ENCODE measurements at places on chromosomes 12 and 14. TPM values are rescaled to one million over a fixed set of nuclear protein-coding genes. Genes with fewer than 3 reads are reported as not detected.
A peak's percentile ranks its signal among the peaks of the same experiment; 100 is the strongest.

GRCh38 chr12:109729801-109730200, 16.2 kb downstream of the FAM222A start:
- no peak for DNase-seq

DNA sequence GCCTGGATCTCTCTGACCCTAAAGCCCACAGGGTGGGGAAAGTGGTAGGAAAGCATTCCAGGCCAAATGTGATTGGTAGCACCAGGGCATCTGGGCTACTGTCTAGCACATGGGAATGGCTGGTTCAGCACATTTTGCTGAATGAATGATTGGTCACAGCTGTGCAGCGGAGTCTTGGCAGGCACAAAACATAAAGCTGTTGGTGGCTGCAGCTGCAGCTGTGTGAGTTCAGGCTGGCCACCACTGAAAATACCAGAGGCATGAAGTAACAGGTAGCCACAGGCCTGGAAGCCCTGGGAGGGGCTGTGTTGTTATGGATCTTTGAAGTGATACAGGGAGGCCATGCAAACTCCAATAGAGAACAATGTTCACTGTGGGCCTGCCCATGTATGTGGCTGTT, 72.7 kb downstream of the MYRFL start:
- DNase-seq: peak; percentile 86

LEMD3 gene
- 17.9 TPM for total RNA-seq

DNA sequence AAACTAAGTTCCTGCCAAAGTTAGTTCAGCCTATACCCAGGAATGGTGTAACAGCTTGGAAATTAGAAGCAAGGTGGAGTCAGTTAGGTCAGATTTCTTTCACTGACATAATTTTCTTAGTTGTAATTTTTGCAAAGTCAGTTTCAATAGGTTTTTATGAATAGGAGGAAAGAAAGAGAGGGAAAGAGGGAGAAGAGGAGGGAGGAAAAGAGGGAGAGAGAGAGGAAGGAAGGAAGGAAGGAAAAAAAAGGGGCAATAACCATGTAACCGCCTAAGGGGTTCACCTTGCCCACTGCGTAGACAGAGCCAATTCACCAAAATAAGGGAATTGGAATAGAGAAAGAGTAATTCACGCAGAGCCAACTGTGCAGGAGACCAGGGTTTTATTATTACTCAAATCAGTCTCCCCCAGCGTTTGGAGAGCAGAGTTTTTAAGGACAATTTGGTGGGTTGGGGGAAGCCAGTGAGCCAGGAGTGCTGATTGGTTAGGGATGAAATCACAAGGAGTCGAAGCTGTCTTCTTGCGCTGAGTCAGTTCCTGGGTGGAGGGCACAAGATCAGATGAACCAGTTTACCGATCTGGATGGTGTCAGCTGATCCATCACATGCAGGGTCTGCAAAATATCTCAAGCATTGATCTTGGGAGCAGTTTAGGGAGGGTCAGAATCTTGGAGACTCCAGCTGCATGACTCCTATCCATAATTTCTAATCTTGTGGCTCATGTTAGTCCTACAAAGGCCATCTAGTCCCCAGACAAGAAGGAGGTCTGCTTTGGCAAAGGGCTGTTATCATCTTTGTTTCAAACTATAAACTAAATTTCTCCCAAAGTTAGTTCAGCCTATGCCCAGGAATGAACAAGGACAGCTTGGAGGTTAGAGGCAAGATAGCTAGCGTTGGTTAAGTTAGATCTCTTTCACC, 126.0 kb upstream of the AMIGO2 start:
- DNase-seq: no peak

BATF gene
- not detected for total RNA-seq

HOXC9 gene
- total RNA-seq: 2.5 TPM

- DNase-seq: no peak
These were observed 38.3 kb upstream of the FRMD6 start for GRCh38 chr14:51613416-51613815.

GRCh38 chr12:22935501-22935900, 310.5 kb downstream of the ETNK1 start:
- DNase-seq: peak; percentile 8

- no peak for DNase-seq
These were observed 284.2 kb upstream of the CAND1 start for GRCh38 chr12:66984962-66985361.

PLEKHH1 gene
- not detected for total RNA-seq

DNA sequence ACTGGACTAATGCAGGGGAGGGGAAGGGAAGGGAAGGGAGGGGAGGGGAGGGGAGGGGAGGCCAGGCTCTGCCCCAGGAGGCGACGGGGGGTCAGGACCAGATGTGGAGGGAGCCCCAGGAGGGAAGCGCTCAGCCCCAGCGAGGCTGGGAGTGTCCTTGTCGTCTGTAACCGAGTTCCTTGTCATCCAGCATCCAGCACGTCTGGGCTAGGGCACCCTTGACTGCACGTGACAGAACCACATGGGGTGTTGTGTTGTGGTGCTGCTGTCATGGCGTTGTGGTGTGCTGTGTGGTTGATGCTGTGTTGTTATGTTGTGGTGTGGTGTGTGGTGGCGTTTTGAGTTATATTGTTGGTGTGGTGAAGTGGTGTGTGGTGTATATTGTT, 28.4 kb upstream of the SFSWAP start:
- DNase-seq: no peak

KRT78 gene
- not detected for total RNA-seq

GRCh38 chr14:67358924-67359774, 455 bp downstream of the ATP6V1D start:
- DNase-seq: peak; percentile 88

GRCh38 chr12:42299392-42300308, 26.2 kb downstream of the ZCRB1 start:
- peak; percentile 57 for DNase-seq

- DNase-seq: no peak
These were observed 14.3 kb downstream of the CAMKK2 start for GRCh38 chr12:121282072-121282742.

FAM161B gene
- 6.5 TPM for total RNA-seq

DEGS2 gene
- not detected for total RNA-seq

GRCh38 chr14:28382444-28383190, 384.0 kb upstream of the FOXG1 start:
- DNase-seq: no peak

DNA sequence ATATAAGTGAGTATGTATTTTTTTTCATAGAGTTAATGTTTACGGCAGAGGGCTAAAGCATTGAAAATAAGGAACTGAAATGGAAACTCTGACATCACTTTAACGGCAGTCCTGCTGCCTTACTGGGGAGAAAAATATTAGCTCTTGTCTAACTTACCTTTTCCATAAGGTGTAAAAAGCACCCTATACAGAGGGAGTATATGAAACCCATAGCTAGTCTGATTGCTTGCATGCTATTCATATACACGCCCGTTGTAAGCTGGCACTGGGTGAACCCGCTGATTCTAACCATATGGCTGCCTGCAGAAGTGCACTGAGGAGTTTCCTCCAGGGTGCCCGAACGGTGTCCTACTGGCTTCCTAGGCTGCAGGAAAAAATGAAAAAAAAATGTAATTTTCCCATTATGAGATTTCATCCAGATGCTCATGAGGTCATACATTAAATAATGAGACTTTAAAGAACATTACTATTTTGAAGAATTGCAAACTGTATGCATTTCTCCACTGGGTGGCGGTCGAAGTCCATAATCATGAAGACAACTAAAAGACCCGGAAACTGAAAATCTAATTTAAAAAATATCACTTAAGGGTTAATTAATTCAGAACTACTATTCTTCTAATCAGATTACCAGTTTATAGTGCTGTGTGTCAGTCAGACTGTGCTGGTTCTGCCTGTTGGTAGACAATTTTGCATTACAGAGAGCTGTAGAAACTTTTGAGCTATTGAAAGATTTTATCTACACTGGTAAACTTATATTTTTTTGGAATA, 144.7 kb downstream of the ALX1 start:
- DNase-seq: peak; percentile 64

PRKCH gene
- total RNA-seq: 2.7 TPM

SPPL3 gene
- 8.1 TPM for total RNA-seq

DNA sequence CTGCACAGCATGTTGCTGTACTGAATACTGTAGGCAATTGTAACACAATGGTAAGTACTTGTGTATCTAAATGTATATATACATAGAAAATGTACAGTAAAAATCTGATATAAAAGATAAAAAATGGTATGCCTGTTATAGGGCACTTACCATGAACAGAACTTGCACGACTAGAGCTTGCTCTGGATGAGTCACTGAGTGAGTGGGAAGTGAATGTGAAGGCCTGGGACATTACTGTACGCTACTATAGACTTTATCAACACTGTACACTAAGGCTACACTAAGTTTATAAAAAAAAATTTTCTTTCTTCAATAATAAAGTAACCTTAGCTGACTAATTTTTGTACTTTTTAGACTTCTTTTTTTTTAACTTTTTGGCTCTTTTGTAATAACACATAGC, 24.2 kb upstream of the NEDD1 start:
- peak; percentile 91 for DNase-seq

B3GNT4 gene
- total RNA-seq: not detected

DNA sequence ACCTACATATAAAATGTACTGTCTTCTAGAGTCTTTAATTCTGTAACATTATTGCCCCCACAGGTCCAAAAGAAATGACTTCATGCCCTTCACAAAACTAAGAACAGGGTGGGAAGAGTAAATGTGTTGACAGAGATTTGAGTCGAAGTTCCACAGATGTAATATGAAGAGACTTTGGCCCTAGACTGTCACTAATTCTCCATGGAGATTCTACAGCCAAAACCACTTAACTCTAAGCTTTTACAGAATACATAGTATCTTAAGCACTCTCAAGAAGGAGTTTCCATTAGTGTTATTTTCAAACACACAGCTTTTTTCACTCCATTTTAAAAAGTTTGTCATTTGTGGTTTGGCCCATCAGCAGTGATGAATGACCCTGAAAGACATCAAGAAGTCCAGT, 56.3 kb downstream of the ABCC9 start:
- DNase-seq: no peak

GRCh38 chr14:65079201-65079600, 23.1 kb downstream of the MAX start:
- no peak for DNase-seq

- DNase-seq: no peak
These were observed 8.3 kb downstream of the CDK2AP1 start for GRCh38 chr12:123263196-123263817.

ANGEL1 gene
- 7.3 TPM for total RNA-seq

DNA sequence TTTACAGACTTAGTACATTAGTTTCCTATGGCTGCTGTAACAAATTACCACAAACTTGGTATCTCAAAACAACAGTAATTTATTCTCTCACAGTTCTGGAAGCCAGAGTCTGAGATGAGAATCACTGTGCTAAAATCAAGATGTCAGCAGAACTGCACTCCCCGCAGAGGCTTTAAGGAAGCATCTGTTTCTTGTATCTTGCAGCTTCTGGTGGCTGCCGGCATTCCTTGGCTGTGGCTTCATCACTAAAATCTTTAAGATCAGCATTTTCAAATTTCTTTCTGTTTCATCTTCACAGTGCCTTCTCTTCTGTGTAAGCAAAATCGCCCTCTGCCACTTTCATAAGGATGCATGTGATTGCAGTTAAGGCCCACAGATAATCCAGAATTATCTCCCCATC, 9.4 kb downstream of the STON2 start:
- peak; percentile 3 for DNase-seq

DNA sequence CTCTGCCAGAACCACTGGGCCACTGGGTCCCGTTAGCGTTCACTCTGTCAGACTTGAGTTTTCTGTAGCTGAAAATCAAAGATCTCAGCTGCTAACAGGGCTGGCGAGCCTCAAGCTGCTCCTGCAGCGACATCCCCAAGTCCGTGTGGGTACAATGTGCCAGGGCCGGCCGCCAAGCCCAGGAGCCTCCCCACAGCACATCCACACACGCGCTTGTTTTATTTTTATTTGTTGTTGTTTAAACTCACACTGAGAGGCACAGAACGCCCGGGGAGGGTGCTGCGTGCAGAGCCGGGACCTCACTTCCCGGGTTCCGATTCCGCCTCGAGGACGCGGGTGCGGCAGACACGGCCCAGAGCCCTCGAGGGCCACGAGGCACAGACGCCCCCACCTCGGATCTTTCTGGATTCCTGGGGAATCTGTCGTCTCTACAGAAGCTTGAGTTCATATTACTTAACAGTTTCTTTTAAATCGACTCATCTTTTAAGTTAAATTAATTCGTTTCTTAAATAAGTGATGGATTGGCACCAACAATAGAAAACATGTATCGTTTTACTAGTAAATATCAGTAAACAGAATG, 9.3 kb downstream of the GALNT9 start:
- no peak for DNase-seq

- DNase-seq: no peak
These were observed 138.5 kb upstream of the NOS1 start for GRCh38 chr12:117499759-117500485.

- DNase-seq: peak; percentile 53
These were observed 4.0 kb downstream of the CHD4 start for GRCh38 chr12:6603095-6603567.

GRCh38 chr14:67508956-67509355, 20.4 kb upstream of the TMEM229B start:
- DNase-seq: no peak

DNA sequence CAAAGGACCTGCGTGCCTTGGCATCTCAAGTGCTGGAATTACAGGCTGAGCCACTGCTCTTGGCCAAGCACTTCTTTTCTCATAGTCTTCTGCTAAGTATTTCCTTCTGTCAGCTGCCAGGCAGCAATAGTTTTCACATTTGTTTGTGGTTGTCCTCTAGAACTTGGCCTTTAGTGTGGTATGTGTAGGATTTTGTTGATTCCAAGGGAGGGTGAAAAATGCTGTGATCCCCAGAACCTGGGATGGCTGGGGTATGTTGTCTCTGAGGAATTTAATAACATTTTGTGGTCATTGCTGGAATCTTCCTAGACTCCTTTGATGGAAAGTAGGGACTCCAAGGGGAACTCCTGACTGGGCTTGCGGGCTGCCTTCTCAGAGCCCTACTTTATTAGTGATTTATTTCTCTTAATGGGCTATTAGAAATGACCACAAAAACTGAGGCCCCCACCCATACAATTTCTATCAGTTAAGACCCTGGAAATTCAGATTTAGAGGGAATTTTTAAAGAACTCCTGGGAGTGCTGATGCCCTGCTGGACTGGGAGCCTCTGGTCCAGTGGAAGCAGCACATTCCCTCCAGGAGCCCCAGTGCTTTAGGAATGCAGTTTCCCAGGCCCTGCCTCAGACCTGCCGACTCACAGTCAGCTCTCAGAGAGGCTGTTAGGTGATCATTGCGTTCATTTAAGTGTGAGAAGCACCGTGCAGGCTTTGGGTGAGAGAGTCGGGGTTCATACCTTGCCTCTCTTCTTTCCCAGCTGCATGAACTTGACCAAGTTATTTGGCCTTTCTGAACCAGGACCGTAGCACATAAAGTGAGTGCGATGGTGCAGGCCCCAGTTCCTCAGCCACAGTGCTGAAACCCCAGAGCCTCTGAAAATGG, 22.7 kb downstream of the TRAF3 start:
- DNase-seq: peak; percentile 82

NFE2 gene
- not detected for total RNA-seq

Measured in GM23248 (cell line).